ENCODE measurements at places on chromosomes 4 and X. TPM values are rescaled to one million over a fixed set of nuclear protein-coding genes. Genes with fewer than 3 reads are reported as not detected.

Gene NAP1L2
- 5.5 TPM for total RNA-seq

Gene DRD5
- total RNA-seq: not detected

Gene APOO
- 24.2 TPM for total RNA-seq

Gene MSX1
- total RNA-seq: not detected

Gene PRDM8
- 9.5 TPM for total RNA-seq

DNA sequence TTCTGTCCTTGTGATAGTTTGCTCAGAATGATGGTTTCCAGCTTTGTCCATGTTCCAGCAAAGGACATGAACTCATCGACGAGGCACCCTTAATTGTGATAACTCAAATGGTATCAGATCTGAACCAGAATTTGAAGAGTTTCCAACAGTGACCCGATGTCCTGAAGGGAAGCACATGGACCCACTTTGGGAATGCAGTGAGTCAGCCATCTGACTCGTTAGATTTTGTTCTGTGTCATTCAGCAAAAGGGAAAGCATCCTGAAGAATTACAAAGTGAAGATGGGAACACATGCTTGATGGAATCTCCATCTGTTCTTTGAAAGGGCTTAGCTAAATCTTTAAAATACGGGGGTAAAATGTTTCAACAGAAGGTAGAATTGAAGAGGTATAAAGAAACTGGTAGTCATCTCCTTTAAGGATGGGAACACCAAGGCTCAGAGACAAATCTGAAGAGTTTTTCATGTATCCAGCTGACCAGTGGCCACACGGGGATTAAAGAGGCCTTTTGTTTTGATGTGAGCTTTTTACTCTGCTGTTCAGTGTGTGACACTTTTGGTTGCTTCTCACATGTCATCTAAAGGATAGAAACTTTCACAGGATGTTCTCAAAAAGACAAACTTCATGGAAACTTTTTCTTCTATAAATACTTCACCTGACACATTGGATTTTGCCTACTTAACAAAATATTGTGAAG is 393.8 kb downstream of the INPP4B start:
- DNase-seq: no peak

Data from activated naive CD8-positive, alpha-beta T cell treated with anti-CD3 and anti-CD28 coated beads, Interleukin-2, amount 10 ng/mL, durations not matched to agents 7 days and 5 days (primary cell).